ACHN (cell line): ENCODE measurements at places on chromosomes 11 and 22.

GRCh38 chr11:128057786-128058395 lies 529.5 kb downstream of the ETS1 start:
- no peak for DNase-seq

DNA sequence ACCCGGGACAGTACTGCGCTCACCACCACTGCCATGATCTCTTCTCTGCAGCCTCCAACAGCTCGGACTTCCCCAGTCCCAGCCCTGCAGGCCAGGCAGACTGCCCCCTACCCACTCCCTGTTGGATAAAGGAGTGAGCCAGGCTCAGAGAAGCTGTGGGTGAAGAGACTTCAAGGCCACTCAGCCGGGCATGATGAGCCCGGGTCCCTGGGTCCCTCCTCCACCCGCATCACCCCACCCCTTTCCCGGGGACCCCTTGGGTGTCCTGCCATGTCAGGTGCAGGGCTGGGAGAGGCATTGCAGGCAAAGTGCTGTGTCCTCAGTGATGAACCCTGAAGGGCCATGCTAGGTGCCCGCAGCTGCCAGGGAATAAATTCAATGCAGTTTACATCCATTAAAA lies 14.5 kb downstream of the LSP1 start:
- DNase-seq = no peak

GRCh38 chr11:100637706-100638105 lies 49.4 kb upstream of the ARHGAP42 start:
- no peak for DNase-seq

DNA sequence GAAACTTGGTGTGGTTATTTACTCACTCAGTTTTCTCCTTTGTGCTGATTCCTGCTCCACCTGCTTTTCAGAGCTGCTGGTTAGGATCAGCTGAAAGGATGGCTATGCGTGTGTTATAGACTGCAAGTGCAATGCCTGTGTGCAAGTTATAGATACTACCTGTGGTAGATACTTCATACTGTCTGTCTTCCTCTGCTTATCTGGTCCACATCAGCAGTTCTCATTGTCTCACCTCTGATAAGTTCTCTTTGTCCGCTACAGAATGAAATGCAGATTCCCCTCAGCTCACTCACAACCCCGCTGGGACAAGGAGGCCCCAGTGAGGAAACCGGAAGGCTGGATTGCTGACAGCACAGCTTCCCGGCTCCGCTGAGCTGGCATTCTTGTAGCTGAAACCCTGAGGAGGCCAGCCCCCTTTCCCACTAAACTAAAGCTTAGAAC lies 37.5 kb upstream of the LYVE1 start:
- DNase-seq = no peak

- DNase-seq = peak; percentile 80
These were observed 13.8 kb downstream of the PLXNB2 start for GRCh38 chr22:50293441-50294318.

GRCh38 chr11:91796999-91797398 lies 427.6 kb upstream of the FAT3 start:
- DNase-seq = peak; percentile 43

GRCh38 chr22:31952472-31952871 lies 8.1 kb downstream of the YWHAH start:
- peak; percentile 41 for DNase-seq

- DNase-seq = no peak
These were observed 156.2 kb downstream of the CRYBB2 start for GRCh38 chr22:25375683-25376082.

DNA sequence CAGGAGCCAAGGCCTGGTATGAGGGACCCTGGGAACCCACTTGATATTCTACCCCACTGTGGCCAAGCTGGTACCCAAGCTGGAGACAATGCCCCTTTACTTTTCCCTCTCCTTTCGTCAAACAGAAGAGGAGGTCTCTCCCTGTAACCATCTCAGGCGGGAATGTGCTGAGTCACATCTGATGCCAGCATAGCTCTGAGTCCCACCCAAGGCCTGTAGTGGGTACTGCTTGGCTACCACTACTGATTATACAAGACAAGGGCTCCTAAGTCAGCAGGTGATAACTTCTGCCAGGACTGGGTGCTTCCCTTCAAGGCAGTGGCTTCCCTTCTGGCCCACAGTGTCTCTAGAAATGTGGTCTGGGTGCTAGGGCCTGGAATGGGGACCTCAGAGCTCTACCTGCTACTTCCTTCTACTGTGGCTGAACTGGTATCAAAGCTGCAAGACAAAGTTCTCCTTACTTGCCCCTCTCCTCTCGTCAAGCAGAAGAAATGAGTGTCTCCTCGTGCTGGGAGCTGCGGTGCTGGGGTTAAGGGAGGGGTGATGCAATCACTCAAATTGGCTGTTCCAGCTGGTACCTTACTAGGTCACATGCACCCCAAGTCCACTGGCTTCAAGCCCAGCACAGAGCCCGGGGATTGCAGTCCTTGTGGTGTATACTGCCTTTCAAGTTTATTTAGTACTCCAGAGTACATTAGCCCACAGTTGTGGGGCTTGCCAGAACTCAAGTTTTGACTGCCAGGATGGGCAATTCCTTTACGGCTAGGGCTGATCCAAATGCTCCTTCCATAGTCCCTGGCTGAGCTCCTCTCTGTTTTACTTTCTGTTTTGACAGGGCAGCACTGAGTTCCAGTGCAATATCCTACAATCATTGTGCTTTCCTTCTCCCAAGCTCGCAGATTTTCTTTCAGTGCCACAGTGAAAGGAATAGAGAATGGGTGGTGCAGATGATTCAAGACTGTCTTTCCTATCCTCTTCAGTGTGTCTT lies 419.7 kb upstream of the CNTN5 start:
- no peak for DNase-seq

DNA sequence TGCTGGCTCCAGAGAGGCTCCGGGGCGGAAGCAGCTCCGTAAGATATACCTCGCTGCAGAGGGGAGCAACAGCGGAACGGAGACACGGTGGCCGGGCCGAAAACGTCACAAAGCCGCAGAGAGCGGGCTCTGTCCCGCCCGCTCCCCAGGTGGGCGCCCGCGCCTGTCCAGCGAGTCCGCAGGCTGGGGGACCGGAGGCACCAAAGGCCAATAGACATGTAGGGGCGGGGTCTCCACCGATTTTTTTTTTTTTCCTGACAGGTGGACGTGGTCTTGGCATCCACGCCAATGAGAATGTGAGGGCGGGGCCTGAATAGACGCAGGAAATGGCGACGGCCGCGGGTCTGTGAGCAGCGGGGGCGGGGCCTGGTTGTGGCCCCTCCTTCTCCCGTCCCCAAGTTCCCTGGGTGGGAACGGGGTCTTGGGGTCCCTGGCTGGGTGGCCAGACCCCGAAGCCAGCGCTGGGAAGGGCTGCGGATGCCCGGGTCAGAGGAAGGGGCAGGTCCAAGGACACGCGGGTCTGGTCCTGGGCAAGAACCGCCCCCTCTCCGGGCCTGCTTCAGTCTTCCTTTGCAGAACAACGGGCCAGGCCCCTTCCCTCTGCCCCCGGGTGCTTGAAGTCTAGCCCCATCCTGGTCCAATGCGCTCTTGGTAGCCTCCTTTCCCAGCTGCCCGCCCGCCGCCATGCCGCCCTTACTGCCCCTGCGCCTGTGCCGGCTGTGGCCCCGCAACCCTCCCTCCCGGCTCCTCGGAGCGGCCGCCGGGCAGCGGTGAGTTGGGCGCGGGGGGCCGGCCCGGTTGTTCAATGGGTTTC lies at the start of gene DNAJC4:
Gene DNAJC4, plus strand, starts transcription at position 378 of the 814 bp plus-strand sequence. Its CDS starts 307 bp downstream, at position 685.
- DNase-seq = peak; percentile 92

- no peak for DNase-seq
These were observed 60.5 kb downstream of the CWC15 start for GRCh38 chr11:94912806-94913205.

- DNase-seq = peak; percentile 55
These were observed 11.3 kb upstream of the OMP start for GRCh38 chr11:77091146-77091940.

DNA sequence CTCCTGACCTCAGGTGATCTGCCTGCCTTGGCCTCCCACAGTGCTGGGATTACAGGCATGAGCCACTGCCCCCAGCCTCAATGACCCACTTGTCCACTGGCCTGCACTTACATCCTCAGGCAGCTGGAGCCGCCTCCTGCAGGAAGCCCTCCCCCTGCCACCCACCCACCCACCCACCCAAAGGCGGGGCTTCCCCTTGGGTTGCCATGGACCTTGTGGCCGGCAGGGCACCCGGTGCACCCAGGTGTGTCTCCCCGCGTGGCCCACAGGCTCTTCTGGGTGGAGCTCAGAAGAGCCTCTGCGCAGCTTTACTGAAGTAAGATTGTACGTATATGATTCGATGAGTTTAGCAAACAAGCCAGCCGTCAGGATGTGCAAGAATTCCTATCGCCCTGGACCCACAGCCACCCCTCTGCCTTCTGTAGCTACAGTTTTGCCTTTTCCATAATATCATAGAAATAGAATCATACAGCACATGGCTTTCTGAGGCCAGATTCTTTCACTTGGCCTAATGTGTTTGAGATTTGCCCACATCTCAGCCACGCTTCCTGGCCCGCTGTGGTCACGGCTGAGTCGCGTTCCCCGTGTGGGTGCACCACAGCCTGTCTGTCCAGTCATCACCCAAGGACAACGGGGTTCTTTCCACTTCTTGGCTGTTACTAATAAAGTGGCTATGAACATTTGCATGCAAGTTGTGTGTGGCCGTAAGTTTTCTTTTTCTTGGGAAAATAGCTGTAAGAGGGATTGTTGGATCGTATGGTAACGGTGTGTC lies 5.3 kb upstream of the BRSK2 start:
- DNase-seq = no peak

GRCh38 chr11:65615950-65616574 lies 486 bp downstream of the PCNX3 start:
- DNase-seq = peak; percentile 44

DNA sequence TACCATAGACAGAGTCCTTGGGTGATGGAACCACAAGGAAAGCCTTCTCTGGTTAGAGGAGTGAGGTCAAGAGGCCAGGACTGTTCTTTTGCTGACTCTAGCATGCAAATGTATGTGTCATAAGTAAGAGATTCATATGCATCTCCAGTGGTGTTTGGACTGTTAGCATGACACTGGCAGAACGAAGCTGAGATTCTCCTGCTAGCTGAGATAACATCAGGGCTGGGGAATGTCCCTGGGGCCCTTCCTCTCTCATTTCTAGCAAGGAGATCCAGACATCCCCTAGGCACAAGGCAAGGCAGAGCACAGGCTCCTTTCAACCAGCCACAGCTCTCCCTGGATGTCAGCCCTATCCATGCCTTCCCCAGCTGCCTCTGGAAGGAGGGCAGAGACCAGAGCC lies 711.3 kb downstream of the OPCML start:
- DNase-seq = no peak

- no peak for DNase-seq
These were observed 116.6 kb upstream of the TOP3B start for GRCh38 chr22:22099194-22099486.

- no peak for DNase-seq
These were observed 484.9 kb downstream of the BUD13 start for GRCh38 chr11:116287866-116288265.

- no peak for DNase-seq
These were observed 23.6 kb downstream of the POLD3 start for GRCh38 chr11:74615988-74616387.

DNA sequence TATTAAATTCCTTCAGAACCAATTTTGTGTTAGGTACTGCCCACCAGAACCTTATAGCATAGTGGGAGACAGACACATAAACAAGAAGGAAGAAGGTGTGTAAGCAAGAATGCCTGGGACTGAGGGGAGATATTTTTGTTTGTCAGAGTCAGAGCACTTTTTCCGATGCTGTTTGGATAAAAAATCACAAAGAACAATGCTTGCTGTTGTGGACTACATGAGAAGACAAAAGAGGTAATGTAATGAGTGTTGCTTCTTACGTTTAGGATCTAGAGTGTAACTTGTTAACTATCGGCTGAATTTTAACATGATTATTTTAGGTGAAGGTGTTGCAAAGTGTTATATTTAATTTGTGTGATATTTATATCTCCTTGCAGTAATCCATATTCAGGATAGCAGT lies 84.9 kb downstream of the ATM start:
- DNase-seq = no peak

DNA sequence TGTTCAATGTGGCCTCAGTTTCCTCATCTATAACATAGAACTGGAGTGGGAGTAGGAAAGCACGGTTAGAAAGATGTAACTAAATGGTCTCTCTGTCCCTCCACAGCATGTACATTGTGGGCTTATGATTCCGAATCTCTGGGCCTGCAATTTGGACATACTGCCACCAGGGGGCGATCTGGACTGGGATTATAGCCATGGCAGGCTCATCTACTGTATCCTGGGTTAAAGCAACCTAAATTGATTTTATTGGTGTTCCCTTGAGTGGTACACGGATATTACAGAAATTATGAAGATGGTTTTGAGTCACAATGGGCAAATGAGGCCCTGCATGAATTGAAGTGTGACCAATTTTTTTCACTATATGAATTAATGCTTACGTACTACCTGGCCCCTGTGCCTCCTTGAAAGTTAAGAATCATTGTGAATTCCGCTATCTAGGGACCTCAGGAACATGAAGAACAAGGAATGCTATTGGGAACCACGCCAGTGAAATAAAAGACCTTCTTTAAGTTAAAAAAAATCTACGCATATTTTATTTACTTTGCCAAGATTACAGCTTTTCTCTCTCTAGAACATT lies 32.9 kb downstream of the TST start:
- no peak for DNase-seq

- no peak for DNase-seq
These were observed 378.8 kb upstream of the ISX start for GRCh38 chr22:34687116-34687515.

DNA sequence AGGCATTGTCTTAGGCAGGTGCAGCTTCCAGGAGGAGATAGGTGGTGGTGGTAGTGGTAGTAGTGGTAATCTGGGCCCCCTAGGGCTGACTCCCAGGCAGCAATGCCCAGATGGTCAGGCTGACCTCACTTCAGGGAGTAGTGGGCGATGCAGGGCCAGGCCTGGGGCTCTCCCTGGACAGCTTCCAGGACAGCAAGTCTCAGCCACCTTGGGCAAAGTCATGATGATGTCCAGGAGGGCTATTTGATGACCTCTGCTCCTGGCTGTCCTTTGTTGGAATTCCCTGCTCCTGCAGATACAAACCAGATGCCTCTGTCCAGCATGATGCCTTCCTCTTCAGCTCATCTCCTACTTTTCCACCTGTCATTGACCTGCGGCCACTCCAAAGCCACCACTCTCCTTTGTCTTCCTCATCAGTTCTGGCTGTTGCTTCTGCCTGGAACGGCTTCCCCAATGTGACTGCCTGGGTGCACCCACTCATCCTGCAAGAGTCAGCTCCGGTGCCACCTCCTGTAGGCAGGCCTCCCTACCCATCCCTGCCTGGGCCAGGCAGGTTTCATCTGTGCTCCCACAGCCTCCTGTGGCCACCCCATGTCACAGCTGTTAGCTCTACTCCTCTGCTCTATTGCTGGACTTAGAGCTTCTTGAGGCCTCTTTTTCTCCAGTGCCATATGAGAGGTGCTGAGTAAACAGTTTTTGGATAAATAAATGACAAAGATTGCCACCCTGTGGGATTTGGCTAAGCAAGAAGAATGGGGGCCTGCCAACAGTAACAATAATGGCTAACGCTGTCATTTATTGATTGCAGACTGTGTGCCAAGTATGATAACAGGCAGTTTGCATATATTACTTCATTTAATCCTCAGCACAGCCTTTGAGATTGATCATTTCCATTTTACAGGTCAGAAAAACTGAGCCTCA lies 172.9 kb upstream of the NECTIN1 start:
- no peak for DNase-seq

- DNase-seq = no peak
These were observed 28.6 kb upstream of the OR8B8 start for GRCh38 chr11:124474079-124474478.

GRCh38 chr22:47835726-47836125 lies 1073.3 kb downstream of the TBC1D22A start:
- DNase-seq = peak; percentile 2
